ENCODE measurements at places on chromosomes 16 and 17.

DNA sequence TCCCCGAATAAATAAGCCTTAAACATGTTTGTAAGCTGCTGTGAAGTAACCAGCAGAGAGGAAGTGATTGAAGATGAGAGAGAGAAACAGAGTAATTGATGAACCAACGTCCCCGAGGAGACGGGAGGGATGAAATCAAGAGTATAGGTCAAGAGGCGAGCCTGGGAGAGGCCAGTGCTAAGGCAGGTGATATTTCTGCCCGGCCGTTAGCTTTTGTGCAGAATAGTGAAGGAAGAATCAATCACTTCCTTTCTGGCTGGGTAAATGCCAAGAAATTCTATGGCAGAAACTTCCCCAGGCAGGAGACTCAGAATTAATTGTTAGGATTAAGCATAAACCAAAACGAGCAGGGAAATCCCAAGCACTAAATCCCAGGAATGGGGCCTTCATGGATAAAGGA is 273.8 kb downstream of the CDH13 start:
- no peak for DNase-seq

- no peak for DNase-seq
Measured at GRCh38 chr17:76845541-76846017, 22.6 kb upstream of the MGAT5B start.

GRCh38 chr17:35291802-35292201 is 48.9 kb downstream of the SLFN5 start:
- no peak for DNase-seq

- DNase-seq: no peak
Measured at GRCh38 chr17:57861790-57862693, 12.2 kb upstream of the MRPS23 start.

DNA sequence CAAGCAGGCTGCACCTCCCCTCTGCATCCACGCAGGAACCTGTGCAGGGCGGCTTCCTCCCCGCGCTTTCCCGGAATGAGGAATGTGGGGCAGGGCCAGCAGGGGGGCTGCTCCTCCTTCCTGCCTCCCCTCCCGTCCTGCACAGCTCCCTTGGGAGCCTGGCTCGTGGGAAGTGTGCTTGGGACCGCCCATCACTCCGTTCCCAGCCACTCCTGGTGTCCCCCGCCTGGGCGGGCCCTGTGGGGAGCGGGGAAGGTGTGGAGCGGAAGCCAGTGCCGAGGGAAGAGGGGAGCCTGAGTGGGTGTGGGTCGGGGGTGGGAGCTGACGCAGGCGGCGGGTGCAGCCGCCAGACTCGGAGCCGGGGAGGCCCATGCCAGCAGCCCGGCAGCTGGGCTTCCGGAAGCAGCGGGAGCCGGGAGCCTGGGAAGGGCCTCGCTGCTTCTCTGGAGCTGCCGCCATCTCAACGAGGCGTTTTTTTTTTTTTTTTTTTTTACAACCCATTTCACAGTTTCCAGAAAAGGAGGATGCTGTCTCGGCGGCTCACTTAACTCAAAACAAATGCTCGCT is 24.1 kb downstream of the BAHCC1 start:
- no peak for DNase-seq

GRCh38 chr17:40498281-40499084 is 2.9 kb downstream of the TNS4 start:
- DNase-seq: no peak

DNA sequence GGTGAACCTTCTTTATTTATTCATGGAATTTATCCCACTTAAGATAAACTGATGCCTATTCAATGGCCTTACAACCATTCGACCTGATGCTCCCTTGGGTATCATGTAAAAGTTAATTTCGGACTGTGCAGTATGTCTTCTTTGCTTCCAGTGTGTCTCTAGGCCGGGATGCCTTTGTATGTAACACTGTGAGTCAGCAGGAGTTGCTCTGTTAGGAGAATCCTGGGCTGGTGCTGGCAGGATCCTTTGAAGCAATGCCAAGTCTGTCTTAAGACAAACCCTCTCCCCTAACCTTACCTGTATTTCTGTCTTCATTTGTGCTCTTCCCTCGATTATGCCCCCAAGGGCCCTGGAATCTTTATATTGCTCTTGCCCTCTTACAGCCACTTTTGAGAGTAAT is 37.9 kb upstream of the ABCA8 start:
- no peak for DNase-seq

DNA sequence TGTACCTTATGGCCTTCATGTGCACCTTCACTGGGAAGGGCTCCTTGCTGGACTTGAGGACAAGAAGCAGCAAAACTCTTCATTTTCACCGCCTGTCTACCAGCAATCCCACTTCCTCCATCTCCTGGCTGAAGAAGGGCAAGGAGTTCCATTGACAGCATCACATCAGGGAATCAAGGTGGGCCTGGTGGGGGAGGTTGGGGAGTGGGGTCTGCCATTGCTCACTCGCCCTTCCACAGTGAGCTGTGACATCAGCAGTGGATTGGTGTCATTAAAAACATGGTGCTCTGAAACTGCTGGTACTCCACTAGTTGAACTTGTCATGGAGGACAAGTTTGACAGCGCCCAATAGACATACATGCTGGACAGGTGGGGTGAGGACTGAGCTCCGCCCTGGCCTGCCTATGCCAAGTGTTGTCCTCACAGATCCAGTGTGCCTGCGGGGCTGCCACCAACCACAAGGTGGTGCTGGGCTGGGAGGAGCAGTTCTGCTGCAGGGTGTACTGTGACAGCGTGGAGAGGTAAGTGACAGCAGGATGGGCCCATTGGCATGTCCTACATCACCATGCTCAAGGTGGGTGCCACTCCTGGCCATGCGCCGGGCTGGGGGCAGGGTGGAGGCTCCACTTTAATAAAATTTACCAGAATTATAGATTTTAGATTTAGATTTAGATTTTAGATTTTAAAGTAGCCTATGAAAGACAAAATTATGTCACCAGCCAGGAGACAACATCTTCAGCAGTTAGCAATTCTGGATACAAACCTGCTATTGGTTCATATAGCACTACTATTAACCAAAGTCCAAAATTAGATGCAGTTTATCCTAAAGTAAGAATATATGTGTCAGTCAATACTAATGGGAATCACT is 1729.1 kb downstream of the TP53TG3F start:
- DNase-seq: no peak

DNA sequence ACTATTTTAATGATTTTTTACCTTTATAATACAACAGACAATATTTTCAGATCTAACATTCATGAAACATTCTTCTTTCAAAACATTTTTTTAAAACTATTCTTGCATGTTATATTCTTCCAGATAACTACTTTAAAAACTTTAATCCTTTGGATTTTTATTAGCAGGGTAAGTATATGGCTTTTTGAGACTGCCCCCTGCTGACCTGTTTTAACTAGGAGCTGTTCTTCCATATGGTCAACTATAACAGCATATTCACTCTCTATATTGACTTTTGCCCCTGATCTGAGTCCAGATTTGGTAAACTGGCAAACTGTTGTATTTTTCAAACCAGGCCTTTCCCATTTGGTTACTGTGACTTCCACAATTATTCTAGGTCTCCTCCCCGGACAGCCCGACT is 16.5 kb downstream of the ZNF18 start:
- DNase-seq: no peak

DNA sequence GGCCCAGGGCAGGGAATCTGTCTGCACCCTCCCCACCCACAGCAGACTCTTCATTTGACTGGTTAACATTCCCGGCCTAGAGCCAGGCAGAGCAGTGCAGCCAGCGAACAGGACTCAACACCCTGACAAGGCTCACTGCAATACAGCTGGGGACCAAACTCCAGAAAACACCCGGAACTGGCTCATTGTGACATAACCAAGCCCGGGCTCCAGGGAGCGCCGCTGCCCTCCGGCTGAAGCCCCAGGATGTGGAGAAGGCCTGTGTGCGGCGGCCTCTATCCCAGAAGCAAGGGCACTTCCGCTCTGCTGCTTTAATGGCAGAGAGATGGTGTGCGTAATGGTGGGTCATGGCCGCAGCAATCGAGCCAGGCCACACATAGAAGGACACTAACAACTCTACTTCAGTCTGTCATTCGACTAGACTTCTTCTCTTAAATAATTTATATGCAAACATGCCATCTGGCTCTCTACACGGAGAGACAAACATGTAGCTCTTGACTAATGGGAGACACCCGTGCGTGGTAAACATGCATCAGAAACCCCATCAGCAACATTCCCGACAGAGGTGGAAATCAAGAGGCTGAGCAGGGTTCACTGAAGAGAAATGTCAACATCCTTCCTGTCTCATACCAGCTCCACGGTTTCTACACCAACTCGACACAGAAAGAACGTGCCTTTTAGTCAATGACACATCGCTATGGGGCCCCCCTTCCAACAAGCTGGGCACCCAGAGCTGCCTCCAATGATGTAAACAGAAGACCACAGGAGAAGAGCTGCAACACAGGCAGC is 18.0 kb downstream of the KLHDC4 start:
- DNase-seq: no peak

DNA sequence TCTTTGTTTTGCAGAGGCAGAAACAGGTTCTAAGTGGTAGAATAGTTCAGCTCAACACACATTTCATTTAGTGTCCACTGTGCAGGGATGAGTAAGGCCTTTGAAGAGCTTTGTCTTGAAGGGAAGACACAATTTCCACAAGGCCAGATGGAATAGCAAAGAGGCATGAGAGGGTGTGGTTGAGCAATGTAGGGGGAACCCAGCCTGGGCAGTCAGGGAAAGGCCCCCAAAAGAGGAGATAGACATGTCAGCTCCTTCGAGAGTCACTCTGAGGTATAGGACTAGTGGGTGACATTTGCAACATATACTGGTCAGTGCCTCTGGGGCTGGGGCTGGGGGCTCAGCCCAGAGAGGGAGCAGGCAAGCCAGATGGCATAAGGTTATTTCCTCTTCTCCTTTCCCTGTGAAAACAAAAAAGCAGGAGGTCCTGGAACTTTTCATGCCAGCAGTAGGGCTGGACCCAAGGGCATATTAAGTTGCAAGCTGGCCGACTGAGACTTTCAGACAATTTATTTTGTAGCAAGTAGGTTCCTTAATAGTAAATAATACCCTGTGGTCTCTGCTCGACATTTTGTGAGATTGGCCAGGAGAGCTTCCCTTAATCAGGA is 7.1 kb downstream of the ALKBH5 start:
- DNase-seq: no peak

GRCh38 chr17:35088356-35088880 is 24.9 kb upstream of the RFFL start:
- DNase-seq: no peak

DNA sequence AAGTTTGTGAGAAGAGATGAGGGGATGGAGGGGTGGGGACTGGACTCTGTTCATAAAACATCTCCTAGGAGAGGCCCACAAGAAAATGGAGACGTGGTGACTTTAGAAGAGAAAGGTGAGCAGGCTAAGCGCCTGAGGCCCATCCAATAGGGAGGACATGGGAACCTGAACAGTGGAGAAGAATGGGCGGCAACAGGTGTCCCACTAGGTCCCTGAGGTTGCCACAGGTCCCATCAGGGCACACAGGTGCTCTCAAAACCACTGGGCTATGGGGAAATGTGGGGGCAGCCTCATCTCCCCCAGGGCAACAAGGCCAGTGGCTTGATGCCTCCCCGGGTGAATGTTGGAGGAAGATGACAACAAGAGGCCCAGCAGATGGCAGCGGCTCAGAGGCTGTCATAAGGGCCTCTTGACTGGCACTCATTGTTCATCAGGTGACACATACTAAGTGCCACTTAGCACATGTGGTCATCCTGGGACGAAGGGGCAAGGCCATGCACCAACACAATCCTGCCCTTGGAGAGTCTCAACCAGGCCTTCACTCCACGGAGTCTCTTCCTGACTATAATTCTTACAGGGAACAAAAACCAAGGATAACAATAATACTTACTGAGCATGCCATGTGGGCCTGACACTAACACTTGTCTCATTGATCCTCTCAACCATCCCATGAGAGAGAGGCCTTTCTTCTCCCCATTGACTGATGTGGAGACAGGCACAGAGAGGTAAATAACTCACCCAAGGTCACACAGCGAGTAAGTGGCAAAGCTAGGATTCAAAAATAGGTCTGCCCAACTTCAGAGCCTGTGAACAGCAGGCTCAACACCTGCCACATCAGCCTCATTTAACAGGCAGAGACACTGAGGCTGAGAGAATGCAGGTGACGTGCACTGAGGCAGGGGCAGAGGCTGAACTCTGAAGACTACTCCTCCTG is 38.0 kb downstream of the CUEDC1 start:
- DNase-seq: no peak

DNA sequence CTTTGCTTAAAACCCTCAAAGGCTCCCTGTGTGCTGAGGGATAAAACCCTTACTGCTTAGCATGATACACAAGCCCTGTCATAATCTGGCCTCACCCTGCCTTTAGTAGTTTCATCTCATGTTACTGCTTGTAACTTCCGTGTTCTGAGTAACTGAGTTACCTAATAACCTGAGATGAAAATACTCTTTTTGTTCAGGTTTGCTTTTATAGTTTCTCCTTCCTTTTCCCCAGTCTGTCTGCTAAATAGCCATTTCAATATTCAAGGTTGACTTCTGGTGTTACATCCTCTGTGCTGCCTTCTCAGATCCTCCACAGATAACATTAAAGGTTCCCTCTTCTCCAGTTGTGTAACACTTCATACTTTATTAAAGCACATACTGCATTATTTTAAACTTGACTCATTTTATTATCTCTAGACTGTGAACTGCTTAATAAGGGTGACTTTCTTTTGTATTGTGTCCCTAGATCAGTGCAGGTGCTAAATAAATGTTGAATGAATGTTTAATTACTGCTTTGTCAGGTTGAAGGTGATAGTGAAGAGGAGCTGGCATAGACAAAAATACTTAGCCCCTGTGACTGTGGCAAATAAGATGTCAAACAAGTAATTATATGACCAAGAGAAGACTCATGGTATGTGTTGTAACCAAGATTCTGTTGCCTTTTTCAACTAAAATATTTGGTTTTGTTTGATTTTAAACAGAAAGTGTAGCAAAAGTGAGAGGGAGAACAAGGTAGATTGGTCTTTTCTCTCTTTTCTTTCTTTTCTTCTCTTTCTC is 47.8 kb downstream of the NFAT5 start:
- no peak for DNase-seq

- DNase-seq: no peak
Measured at GRCh38 chr17:49567104-49567521, 8.6 kb upstream of the NXPH3 start.

DNA sequence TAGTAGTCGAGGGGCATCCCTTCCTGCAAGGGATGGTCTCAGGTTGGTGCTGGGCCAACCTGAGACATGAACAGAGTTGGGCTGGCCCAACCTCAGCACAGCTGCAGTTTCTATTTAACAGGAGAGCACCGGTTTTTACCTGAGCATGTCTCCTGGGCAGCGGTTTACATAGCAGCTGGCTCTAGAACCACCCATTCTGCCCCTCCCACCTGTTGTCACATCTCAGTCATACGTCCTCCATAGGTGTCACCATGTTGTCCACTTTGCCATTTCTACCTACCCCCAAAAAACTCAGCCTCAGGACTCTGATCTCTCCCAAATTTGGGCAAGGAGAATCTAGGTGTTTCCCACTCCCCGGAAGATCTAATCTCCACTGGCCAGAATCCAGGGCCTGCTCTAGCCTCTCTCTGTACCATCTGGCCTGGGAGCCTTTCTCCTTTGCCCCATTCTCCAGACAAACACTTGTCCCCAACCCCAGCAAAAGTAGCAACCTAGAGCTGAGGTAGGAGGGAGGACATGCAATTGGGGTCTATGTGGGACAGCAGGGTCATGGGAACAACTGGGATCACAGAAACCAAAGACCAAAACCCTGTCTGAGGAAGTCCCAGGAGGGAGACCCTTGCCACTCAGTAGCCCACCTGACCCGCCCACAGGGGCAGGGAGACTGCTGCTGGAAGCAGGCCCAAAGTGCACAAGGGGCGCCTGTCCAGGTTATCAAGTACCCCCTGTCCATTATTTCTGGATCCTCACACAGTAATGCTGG is 19.1 kb downstream of the ETV4 start:
- no peak for DNase-seq
